Thoracic aorta (tissue), 2 donors: ENCODE measurements at places on chromosomes 1 and 21. TPM values are rescaled to one million over a fixed set of nuclear protein-coding genes. Genes with fewer than 3 reads are reported as not detected.

TCHH gene
- total RNA-seq: 0.41 TPM

IFI16 gene
- total RNA-seq: 65.4 TPM

FAM177B gene
- 3.1 TPM for total RNA-seq

DNA sequence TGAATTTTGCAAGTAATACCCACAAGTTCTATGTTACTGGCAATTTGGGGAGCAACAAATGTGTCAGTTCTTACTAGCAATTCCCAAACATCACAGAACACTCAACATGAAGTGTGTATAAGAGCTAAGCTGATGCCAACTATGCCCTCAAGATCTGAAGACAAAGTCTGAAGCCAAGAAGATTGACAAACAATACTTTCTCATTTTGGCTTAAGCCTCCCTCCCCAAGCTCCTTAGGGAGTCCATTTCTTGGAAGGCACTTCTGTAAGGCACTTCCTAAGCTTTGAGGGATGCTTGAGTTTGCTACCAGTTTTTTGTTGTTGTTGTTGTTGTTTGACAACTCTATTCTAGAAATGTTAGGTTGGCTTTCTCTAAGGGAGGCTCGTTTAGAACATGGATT is 154.4 kb upstream of the ZNF644 start:
- DNase-seq: no peak

DNA sequence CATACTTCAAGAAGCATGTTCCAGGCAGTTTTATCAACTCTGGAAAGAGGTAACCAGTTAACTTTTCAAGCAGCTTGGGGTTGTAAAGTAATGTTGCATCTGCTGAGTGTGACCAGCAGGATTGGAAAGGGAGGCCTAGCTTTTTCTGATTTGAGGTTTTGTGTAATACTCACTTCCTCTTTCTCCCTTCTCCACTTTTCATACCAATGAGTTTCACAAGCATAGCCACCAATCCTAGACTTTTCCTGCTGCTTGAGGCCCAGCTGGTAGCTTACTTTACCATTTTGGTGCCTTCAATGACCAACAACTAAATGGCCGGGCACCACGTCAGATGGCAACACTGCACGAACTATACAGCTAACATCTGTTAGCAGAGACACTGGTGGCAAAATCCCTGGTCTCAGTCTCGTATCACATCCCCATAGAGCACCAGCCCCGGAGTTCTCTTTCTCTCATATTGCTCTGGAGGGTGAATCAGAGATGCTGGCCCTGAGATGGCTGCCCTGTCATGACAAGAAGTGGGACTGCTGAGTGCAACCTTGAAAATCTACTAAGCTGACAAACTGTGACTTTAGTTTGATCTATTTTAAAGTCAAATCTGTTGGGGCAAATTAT is 14.8 kb upstream of the GPR88 start:
- DNase-seq: no peak

- DNase-seq: no peak
Measured at GRCh38 chr21:46421756-46422555, 36.7 kb upstream of the DIP2A start.

DNA sequence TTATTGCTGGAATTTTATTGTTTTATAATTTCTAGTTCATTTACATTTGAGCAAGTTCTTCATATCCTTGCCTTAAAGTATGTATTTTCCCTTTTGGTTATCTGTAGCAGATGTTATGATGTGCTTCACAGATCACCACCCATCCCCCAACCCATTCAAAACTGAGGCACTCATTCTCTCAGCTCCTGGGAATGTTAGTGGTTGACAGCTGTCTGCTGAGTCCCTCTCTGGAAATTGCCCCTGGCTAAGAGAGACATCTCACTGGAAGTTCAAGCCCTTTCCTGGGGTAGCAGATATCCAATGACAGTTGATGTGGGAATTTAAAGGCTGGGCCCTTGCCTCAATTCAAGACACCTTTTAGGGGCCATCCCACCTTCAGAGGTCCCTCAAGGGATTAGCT is 4.3 kb upstream of the DPYD start:
- DNase-seq: no peak

- DNase-seq: no peak
Measured at GRCh38 chr21:14376854-14377253, 6.1 kb downstream of the HSPA13 start.

- DNase-seq: no peak
Measured at GRCh38 chr1:243312952-243313634, 57.3 kb downstream of the SDCCAG8 start.

DNA sequence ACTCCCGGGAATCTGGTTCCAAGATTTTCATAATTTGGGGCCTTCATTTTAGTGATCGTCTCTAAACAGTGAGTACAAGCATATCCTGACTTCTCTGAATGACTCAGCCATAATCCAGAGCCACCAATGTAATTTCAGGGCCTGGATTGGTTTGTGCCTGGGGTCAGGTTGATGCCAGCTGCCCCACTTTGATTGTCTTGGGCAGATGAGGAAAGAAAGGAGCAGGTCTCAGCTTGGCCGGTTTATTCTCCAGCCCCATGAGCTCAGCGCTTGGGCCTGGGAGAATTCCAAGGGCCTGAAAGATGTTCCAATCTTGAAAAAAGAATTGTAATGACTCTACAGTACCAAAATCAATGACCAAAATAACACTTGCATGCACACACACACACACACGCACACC is 71.2 kb upstream of the ECE1 start:
- DNase-seq: no peak

DNA sequence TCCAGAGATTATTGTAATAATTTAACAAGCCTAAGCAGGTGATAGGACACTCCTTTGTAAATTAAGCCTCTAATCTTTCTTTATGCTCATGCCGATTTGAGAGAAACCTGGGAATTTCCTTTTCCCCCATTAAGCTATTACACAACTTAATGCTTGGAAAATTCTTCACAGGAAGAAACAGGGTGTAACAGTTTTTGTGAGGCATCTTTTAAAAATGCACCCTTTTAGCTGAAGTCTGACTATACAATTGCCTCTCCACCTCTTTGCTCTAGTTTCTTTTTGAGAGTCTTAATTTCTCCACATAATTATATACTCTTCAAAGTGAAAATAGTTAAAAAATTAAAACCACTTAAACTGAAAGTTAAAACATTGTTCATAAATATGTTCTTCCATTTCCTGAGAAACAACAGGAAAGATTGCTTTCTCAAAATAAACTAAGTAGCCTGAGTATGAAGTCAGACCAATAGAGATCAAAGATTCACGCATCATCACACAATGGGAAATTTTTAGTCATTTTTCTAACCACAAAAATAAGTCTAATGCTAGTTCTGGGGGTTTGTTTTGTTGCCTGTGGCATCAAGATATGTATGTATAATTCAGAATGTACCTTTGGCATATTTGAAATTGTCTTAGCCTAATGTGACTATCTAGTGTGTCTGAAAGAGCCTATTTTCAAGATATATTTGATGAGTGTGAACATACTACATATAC is 34.7 kb downstream of the LRRC8D start:
- DNase-seq: no peak

DNA sequence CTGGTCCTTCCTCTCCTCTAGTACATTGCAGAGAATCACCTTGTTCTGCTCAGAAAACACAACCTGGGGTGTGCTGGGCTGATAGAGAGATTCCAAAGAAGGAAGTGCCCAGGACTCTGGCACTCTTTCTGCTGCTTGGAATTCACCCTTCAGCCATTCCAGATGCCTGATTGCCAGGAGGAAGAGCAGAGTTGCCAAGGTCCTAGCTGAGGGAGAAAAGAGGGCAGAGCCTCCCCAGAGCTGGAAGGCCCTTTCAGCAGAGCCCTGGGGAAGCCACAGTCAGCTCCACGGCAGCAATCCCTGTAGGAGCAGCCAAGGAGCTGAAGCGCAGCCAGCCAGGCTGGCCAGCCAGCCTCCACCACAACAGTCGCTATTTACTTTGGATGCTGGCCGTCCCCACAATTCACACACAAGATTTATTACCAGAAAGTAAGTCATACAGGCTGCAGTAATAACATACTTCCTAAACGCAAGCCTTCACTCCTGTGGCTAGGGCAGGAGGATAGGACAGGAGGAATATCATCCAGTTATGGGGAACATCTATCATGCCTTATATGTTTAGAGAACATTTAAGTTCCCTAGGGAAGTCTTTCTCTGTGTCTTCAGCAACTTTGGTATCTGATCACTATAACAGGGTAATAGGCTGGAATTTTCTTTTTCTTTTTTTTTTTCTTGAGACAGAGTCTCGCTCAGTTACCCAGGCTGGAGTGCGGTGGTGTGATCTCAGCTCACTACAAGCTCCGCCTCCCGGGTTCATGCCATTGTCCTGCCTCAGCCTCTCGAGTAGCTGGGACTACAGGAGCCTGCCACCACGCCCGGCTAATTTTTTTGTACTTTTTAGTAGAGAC is 36.6 kb upstream of the SLC44A3 start:
- peak; percentile 79 for DNase-seq

DNA sequence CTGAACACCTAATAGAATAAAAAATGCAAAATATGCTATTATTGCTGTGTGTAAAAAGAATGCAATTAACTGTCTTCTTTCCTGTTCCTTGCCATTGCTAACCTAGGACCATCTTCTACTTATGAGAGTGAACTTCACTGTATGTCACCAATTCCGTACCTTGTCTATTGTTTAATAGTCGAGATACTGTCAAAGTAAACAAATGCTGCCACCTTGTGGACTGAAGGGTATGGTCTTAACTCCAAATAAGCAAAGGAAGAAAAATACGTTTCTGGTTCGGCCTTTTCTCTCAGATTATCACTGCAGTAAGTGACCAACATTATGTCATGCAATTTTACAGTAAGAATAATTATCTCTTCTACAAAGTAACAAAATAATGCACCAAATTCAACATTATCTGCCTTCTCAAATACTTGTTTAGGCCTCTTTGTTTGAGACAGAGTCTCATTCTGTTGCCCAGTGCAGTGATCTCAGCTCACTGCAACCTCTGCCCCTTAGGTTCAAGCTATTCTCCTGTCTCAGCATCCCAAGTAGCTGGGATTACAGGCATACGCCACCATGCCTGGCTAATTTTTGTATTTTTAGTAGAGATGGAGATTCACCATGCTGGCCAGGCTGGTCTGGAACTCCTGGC is 133.4 kb downstream of the COP1 start:
- DNase-seq: peak; percentile 11

- no peak for DNase-seq
Measured at GRCh38 chr1:179153217-179153616, 71.3 kb downstream of the TOR3A start.

DNA sequence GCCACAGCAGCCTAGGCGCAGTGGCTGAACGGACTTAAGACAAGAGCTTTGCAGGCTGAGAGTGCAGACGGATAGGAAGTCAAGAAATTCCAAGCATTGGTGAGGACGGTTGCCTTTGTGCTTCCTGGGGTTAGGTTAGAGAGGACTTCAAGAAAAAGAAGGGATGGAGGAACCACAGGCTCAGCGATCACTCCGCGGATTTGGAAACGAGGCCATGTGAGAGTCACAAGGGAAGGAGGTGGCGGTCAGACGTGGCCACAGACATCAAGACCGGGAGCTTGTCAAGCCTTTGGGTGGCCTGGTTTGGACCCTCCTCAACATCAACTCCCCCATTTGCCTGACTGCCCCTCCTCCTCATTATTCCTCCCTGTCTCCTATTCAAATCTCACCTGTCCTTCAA is 62.3 kb downstream of the NID1 start:
- DNase-seq: no peak

- peak; percentile 62 for DNase-seq
Measured at GRCh38 chr1:64042331-64043100, 160.9 kb upstream of the UBE2U start.

DNA sequence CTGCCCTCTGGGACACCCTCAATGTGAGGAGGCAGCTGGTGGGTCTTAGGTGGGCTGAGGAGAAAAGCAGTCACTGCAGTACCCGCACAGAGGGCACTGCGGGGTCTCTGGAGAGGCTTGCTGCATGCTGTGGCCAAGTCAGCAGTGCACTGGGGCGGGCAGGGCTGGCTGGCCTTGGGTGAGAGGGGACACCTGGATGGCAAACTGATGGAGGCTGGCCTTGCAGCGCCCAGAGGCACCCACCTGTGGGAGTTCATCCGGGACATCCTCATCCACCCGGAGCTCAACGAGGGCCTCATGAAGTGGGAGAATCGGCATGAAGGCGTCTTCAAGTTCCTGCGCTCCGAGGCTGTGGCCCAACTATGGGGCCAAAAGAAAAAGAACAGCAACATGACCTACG is 3.2 kb downstream of the ELF3 start:
- no peak for DNase-seq

DNA sequence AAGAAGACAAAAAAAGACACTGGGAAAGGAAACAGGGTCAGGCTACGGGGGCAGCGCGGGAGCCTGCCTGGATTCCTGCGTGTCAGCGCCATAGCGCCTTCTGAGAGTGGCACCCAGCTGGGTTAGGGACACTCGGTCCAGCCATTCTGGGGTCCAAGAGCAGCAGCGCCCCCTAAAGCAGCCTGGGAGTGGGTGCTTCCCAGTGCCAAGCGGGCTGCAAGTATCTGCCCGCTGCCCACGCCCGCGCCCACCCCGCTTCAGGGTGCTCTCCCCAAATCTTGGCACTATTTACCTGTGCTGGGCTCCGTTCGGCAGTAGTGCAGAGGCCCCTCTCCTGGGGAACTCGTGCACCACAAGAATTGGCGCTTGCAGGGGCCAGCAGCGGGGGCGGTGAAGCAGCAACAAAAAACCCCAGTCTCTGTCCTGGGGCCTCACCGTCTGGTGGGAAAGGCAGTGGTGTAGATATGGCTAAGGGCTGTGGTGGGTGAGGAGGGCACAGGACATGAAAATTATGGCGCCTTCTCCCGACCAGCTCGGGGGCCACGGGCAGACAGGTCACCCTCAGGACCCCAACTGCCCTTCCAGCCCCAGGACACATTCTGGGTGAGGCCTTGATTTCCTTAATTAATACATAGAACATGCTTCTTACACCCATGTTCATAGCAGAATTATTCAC is 24.1 kb upstream of the LBR start:
- no peak for DNase-seq

- DNase-seq: no peak
Measured at GRCh38 chr1:44237721-44238457, 24.6 kb downstream of the DMAP1 start.

DNA sequence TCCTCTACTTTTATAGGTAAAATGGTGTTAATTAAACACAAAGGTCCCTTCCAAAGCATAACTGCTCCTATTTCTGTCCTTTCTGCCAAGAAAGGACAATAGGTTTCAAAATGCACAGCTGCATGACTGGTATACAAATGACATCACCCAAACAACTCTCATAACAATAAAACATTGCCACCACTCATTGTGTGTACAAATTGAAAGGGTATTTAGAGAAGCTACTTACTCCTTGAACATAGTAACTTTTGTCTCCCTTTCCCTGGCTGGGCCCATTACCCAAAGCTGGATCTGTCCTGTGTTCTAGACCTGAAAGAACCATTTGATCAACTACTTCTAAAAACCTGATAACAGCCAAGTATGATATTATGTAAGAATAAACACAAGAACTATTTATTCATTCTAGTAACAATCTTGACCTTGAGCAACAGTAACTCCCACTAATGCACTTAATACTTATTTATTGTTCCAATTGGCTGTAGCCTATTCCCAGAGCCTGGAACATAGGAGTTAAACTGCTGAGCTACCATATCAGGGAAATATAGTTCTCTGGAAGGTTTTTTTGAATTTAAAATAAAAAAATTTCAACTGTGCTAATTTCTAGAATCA is 38.2 kb downstream of the TTLL7 start:
- DNase-seq: no peak
